Fibroblast of the aortic adventitia (primary cell): ENCODE measurements at places on chromosomes 7 and 10. TPM values are rescaled to one million over a fixed set of nuclear protein-coding genes. Genes with fewer than 3 reads are reported as not detected.
A peak's percentile ranks its signal among the peaks of the same experiment; 100 is the strongest.

GRCh38 chr7:28362812-28363211 lies 49.5 kb upstream of the CREB5 start:
- no peak for DNase-seq

DNA sequence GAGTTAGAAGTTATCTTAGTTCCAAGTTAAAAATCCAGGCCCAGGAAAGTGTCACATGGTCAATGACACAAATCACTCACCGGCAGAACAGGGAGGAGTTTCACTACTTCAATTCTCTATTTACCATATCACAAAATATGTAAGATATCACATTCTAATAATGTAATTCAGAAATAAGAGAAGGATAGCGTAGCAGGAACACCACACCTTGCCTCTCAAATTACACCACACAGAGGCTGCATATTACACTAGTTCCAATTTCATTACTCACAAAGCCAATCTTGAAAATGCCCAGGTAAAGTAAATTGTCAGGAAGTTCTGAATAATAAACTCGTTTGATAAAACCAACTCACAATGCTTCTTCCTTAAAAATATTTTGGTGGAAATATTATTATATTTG lies 169.2 kb downstream of the CTTNBP2 start:
- no peak for DNase-seq

DNA sequence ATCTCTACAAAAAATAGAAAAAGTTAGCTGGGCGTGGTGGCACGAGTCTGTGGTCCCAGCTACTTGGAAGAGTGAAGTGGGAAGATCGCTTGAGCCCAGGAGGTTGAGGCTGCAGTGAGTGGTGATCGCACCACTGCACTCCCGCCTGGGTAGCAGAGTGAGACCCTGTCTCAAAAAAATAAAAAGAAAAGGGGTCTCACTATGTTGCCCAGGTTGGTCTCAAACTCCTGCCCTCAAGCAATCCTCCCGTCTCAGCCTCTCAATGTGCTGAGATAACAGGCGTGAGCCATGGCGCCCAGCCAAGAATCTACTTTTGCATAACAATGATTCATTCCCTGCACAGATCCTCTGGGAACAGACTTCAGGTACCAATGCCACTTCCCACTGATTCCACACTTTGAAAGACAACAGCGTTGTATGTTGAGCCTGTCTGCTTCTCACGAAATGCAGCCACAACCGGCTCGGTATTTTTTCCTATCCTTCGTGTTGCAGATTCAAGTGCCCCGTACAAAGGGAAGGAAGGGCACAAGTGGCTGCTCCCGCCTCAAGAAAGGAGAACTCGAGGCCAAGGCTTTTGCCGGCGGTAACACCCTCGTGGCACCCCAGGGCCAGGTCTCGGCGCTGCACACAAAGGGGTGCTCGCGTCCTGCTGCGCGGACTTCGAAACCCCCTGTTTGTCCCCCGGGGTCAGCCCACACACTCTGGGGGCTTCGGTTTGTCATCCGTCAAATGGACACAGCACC lies 745 bp downstream of the DAGLB start:
- DNase-seq, result peak; percentile 95

GRCh38 chr10:52050429-52051047 lies 263.5 kb upstream of the DKK1 start:
- DNase-seq, result no peak

- no peak for DNase-seq
Measured at GRCh38 chr10:42979181-42979580, 97.7 kb upstream of the RET start.

DNA sequence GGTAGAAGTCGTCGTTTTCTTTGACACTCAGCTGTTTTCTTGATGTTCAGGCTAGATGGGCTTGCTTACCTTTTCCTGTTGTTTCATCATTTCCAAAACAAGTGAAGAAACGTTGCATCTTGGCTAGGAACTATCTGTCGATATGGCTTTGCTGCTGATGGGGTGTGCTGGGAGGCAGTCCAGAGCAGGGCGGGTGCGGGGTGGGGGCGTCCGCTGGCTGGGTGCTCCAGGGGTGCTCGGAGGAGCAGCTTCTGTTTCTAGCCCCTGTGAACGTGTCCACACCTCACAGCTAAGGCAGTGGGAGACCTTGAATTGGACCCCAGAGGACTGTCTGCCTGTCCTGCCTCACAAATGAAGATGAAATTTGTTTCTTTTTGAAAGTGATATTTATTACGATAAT lies 7.6 kb upstream of the SUN1 start:
- DNase-seq, result no peak

GRCh38 chr10:74167443-74167842 lies 16.4 kb downstream of the ADK start:
- no peak for DNase-seq

DNA sequence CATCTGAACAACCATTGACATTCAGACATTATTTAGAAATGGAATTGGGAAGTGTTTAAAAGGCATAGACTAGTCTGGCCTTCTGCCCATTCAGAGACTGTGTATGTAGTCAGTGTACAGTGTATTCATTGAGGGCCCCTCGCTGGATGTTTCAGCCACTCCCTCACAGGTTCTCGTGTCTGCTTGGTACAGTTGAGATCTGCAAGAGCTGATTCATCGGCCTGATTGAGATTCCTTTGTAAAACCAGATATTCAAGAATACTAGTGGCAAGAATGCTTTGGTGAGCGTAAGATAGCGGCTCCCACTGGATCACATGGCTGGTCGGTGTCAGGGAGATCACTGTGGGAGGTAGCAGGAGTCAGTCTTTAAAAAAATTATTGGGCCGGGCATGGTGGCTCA lies 119.5 kb downstream of the TCF7L2 start:
- no peak for DNase-seq

DNA sequence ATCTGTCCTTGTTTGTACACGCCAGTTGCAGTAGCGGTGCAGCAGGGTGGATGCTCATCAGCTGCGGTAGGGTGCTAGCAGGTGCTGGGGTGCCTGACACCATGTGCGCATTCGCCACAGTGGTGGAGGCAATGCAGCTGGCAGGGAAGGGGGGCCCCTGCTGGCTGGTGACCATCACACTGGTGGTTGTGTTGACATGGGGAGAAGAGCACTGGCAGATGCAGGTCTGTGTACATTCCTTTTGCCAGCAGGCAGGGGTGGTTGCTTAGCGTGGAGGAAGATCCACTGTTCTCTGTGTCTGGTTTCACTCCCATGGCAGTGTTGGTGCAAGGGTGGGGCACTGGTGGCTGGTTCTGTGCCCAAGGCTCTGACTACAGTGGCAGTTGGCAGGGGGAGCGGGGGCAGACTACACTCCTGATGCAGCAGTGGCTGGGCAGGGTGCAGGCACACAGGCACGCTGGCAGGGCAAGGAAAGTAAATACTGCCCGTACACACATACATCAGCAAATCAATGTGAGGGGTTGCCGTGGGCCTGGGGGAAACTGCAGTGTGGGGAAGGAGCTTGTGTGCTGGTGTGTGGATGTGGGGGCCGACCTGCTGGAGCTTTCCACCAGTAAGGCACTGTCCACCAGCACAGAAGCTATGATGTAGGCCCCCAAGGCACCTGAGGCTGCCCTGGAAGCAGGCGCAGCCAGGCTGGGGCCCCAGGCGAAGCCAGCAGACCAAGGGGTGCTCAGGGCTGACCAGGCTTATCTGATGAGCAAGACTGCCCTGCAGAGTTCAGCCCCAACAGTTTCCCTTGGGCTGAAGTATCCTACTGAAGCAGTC lies 87.2 kb upstream of the UNC5B start:
- no peak for DNase-seq

GRCh38 chr7:53094827-53095226 lies 59.4 kb downstream of the POM121L12 start:
- DNase-seq, result peak; percentile 0

DNA sequence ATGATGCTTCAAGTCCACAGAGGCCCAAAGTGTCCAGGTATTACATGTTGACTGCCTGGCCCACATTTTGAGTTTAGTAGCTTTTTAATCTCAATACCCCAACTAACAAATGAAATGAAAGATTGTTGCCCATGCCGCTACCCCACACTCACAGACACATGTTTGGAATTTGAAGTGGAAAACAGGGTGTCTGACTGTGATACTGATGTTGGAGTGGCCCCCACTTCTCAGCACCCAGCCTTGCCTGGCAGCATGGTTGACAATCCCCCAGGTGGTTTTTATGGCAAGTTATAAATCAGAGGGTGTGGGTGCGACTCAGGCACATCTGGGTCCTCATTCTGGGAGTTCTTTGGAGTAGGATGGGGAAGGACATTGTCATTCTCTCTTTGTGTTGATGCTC lies 314.7 kb upstream of the ZNF32 start:
- no peak for DNase-seq

DNA sequence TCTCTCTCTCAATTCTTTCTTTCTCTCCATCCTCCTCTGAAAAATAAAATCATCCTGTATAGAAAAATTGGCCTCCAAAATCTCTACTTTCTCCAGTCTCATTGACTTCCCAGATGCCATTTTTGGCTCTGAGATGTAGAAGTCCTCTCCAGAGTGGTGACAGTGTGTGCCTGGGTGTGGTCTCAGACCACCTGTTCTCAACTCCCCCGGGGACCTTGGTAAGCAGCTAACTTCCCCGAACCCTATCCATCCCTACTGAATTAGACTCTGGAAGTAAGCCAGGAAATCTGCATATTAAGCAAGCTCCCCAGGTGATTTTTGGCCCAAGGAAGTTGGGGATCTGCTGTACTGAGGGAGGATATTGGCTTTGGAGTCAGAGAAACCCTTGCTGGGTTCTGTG lies 120.5 kb downstream of the WDR11 start:
- no peak for DNase-seq

- no peak for DNase-seq
Measured at GRCh38 chr10:122782911-122783310, 62.7 kb downstream of the CUZD1 start.

- DNase-seq, result no peak
Measured at GRCh38 chr10:118216020-118216419, 126.1 kb downstream of the FAM204A start.

- DNase-seq, result no peak
Measured at GRCh38 chr10:114458955-114459354, 54.7 kb upstream of the AFAP1L2 start.

- no peak for DNase-seq
Measured at GRCh38 chr10:21494191-21495001, 31.1 kb downstream of the SKIDA1 start.

DNA sequence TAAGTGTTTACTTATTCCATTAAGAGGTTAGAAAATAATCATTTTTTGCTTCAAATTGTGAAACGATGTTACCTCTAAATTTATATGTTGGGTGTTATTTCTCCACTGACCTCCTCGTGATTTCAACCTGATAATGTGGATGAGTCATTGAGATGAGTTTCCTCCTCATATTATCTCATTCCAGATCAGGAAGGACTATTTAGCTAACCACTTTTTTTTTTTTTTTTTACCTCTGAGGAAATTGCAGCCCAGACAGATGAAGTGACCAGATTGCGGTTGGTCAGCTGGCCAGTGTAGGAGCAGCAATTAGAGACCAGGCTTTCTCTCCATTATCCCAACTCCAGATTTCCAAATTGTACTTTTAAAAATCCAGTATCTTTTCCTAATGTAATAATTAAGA lies 248.7 kb downstream of the FZD1 start:
- DNase-seq, result no peak

GRCh38 chr7:99002148-99002826 lies 124.0 kb downstream of the TRRAP start:
- DNase-seq, result no peak

DNA sequence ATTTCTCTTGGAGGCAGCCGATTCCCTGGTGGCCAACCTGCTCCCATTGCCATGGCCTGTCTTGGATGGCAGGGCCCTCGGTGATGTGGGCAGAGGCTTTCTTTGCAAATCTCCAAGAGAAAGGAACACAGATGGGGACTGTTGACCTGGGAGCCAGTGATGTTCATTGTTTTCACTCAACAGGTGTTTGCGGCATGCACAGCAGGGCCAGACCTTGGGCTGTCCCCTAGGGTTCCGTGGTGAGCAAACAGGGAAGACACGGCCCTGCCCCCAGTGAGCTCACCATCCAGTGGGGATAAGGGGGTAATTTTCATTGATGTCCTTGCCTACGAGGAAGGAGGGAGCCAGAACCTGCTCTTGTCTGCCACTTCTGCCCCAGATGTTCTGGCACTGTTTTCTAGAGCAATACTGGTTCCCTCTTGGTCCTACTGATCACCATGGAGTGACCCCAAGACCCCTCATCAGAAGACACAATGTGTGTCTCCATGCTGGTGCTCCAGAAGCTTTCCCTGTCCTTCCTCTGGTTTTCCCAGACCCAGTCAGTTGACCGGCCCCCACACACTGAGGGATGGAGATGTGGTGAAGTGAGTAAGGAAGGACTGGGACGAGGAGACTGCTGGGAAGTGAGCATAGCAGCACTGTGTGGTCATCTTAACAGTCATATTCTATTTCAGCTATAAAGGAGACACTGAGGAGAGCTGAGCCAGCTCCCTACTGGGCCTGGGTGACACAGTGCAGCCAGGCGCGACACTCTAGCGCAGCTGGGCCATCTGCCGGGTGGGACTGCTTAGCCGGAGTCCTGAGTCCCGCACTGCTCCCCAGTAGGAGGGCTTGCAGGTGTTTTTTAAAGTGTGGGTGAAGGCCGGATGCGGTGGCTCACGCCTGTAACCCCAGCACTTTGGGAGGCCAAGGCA lies 20.4 kb upstream of the FIGNL1 start:
- no peak for DNase-seq

GRCh38 chr10:87092861-87093631 lies 1.6 kb downstream of the GLUD1 start:
- peak; percentile 39 for DNase-seq

DNA sequence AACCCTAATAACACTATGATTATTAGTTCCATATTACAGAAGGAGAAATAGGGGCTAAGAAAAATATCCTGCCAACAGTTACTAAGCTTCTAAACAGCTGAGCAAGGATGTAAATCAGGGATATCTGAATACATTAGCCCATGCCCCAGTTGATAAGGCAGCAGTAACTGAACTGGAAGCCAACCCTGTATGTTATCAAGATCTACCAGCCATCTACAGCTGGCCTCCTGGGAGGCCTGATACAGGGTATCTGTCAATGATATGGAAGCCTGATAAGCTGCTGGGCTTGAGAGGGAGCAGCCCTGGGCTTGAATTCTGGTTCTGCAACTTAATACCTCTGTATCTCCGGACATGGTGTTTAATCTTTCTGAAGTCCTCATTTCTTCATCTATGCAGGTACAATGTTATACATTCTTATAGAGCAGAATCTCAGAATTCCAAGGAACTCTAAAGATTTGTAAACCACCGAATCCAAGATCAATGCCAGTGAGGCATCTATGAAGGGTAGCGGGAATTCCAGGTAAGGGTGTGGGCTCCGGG lies 37.9 kb upstream of the AFAP1L2 start:
- no peak for DNase-seq

- DNase-seq, result no peak
Measured at GRCh38 chr7:70353946-70354335, 755.7 kb downstream of the AUTS2 start.

The CNNM1 gene
- total RNA-seq, result 0.09 and 0.41 TPM in 2 replicates

The SLC13A1 gene
- not detected in 2 replicates for total RNA-seq

The TSPAN13 gene
- 4.3 TPM in 1 of 2 replicates, not detected in the other for total RNA-seq

The NKX2-3 gene
- not detected in 2 replicates for total RNA-seq
